ENCODE measurements at places on chromosomes 6 and 20.

DNA sequence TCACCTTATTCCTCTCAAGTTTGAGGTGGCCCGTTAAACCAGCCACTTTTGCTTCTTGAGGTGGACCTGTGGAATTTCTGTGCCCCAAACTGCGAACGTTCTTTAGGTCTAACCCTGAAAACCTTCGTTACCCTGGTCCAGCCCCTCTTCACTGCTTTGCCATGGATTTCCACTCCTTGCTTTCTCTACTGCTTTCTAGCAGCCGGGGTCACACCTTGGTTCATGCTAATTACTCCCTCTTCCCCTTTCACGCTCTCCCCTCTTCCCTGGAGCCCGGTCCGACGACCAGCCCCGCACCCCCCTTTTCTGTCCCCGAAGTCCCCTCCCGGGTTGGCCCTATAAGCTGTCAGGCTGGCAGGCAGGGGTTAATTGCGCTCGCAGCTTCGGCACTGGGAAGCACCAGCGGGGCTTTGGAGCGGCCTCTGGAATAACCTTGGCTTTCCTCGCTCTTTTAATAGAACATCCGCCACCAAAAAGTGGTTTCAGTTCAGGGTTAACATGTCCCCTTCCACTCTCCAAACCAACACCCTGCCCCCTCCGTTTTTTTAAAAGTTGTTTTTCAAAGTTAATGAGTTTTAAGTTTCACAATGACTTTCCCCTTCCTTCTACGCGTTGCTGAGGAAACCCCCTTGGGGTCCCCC lies 1.4 kb upstream of the HIVEP1 start:
- no peak for DNase-seq

GRCh38 chr6:25488156-25488555 lies 163.9 kb upstream of the SCGN start:
- no peak for DNase-seq

DNA sequence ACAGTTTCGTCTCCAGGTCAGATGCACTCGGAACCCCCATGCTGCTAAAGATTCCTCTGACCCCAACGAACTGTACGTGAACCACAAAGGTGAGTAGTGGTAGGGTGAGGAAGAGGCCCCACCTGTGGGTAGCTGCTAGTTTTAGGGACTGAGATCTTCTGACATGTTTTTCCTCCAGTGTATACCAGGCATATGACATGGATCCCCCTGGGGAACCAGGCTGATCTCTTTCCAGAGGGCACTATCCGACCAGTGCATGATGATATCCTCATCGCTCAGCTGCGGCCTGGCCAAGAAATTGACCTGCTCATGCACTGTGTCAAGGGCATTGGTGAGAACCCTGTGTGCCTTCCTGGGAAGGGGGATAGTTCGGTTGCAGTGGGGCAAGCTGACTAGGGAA lies 3.2 kb downstream of the POLR1C start:
- no peak for DNase-seq

DNA sequence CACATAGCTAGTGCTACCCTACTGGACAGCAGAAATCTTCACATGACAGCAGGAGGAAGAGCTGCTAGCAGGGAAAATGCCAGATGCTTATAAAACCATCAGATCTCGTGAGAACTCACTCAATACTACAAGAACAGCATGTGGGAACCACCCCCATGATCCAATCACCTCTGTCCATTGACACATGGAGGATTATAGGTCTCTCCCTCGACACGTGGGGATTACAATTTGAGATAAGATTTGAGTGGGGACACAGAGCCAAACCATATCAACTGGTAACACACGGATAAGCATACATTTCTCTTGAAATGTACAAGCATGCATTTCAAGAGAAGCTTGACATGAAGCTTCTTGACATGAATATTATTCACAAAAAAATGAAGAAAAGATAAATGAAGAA lies 64.1 kb downstream of the MMS22L start:
- no peak for DNase-seq

GRCh38 chr20:20562507-20562906 lies 149.9 kb downstream of the RALGAPA2 start:
- no peak for DNase-seq

All from iPS DF 6.9 (cell line).